PC-3 (cell line): ENCODE measurements at places on chromosomes 3 and 15. TPM values are rescaled to one million over a fixed set of nuclear protein-coding genes. Genes with fewer than 3 reads are reported as not detected.

CACNA1D gene
- total RNA-seq = not detected in 2 replicates

- peak; percentile 68 for DNase-seq
- H3K4me1 ChIP-seq = peaks cover 12% of the 10 kb centered on the region
- H3K36me3 ChIP-seq = no peaks in the 10 kb centered on the region
Observed at GRCh38 chr3:17431004-17431403, 311.4 kb downstream of the TBC1D5 start.

- H3K27ac ChIP-seq = no peak overlapping the region
- no peaks in the 10 kb centered on the region for H3K27me3 ChIP-seq
- peaks cover 8% of the 10 kb centered on the region for H3K36me3 ChIP-seq
- DNase-seq = no peak
- H3K4me1 ChIP-seq = peaks cover 31% of the 10 kb centered on the region
Observed at GRCh38 chr3:152396867-152397266, 128.1 kb downstream of the MBNL1 start.

ANKRD63 gene
- 1.2 and 1.4 TPM in 2 replicates for total RNA-seq

RETNLB gene
- not detected in 2 replicates for total RNA-seq

- peak; percentile 93 for DNase-seq
- peak within 1 kb of the TSS; percentile 34 for H3K27ac ChIP-seq
- peaks cover 32% of the 10 kb centered on the region for H3K4me1 ChIP-seq
- H3K36me3 ChIP-seq = no peaks in the 10 kb centered on the region
Observed at GRCh38 chr15:40238532-40239403, at the start of gene PAK6. Gene PAK6, plus strand, starts transcription at chr15:40239063. Its CDS starts 25,723 bp downstream, at chr15:40264786.

- no peaks in the 10 kb centered on the region for H3K4me1 ChIP-seq
- peak; percentile 82 for DNase-seq
- H3K27me3 ChIP-seq = no peaks in the 10 kb centered on the region
Observed at GRCh38 chr3:141105828-141106628, 54.9 kb downstream of the SPSB4 start.
